ENCODE measurements at places on chromosomes 16 and 17.

- ATAC-seq, result no peak
These were observed 20.2 kb downstream of the KNOP1 start for GRCh38 chr16:19697756-19698318.

DNA sequence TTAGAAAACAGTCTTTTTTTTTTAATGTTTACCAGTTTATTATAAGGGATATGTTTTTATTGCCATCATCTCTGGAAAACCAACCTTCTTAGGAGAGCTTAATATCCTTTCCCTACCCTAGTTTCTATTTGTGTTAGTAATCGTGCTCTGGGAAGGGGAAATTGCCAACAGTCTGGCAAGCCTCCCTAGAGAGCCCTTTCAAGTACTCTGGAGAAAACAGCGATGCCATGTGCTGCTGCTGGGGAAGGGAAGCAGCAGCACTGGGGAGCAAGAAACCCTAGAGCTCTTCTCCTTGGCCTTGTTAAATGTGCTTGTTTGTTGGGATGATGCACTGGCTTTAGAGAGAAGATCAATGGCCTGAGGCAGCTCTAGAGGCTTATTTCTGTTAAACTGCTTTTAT lies 10.3 kb downstream of the RETREG3 start:
- ATAC-seq, result no peak

GRCh38 chr17:46039592-46040186 lies 40.6 kb downstream of the STH start:
- ATAC-seq, result no peak

- no peak for ATAC-seq
These were observed 538.0 kb downstream of the GRIN2A start for GRCh38 chr16:9644258-9644657.

- no peak for ATAC-seq
These were observed 51.0 kb upstream of the CRISPLD2 start for GRCh38 chr16:84768808-84769197.

DNA sequence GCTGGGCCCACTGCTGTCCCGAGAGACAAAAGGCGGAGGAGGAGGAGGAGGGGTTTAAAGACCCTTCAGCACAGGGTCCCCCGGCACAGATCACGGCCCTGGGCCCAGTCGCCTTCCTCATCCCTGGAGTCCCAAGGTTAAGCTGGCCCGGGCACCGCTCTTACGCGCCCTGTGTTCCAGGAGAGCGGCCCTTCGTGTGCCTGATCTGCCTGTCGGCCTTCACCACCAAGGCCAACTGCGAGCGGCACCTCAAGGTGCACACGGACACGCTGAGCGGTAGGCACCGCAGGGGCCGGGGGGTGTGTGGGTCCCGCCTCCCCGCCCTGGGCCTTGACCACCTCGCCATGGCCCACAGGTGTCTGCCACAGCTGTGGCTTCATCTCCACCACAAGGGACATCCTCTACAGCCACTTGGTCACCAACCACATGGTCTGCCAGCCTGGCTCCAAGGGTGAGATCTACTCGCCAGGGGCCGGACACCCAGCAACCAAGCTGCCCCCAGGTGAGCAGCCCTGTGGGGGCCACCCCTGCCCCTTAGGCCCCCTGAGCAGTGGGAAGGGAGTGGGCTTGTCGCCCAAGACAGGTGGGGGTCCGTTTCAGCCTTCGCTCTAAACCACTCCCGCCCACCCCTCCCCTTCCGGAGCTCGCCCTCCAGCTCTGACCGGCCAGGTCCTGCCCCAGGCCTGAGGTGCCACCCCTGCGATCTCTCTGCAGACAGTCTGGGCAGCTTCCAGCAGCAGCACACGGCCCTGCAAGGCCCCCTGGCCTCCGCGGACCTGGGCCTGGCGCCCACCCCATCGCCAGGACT lies 37.6 kb upstream of the ZC3H18 start:
- ATAC-seq, result no peak

- no peak for ATAC-seq
These were observed at the start of gene GSG1L2 for GRCh38 chr17:9821921-9822320. TSS of gene GSG1L2 (minus strand) at chr17:9822079. CDS start at chr17:9822071, 8 bp downstream.

DNA sequence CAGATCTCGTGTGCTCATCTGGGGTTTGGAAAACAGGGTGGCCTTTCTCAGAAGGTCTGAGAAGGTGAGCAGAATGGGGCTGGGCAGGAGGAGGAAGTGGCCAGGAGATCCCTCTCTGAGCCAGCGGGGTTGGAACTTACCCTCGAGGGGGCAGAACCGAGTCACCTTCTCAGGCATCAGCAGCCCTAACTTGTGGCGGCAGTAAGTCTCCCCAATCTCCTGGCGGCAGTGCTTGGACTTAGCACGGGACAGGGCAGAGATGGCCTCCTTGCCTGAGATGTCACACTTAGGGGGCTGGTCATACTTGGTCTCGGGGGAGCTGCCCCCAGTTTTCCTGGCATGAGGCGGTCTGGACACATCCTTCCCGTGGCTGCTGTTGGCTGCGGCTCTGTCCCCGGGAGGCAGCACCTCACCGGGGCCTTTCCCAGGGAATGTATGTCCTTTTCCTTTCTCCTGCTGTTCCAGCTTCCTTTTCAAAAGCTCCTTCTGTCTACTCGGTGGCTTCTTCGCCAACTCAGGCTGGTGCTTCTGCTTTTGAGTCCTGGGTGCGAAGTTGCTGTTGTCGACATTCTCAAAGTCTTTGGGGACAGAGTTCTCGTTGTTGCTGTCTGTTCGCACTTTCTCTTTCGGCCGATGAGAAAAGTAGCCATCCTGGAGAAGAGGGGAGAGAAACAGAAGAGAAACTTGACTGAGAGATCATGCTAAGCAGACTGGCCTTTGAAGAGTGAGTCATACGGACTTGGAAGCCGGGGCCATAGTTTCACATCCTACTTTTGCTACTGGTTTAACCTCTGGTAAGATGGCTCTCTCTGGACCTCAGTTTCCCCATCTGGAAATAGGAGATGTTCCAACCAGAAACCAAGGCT lies 211.7 kb downstream of the XYLT1 start:
- ATAC-seq, result no peak

GRCh38 chr16:66344533-66345145 lies 21.9 kb upstream of the CDH5 start:
- ATAC-seq, result no peak
